ENCODE measurements at places on chromosomes 16 and 17.

DNA sequence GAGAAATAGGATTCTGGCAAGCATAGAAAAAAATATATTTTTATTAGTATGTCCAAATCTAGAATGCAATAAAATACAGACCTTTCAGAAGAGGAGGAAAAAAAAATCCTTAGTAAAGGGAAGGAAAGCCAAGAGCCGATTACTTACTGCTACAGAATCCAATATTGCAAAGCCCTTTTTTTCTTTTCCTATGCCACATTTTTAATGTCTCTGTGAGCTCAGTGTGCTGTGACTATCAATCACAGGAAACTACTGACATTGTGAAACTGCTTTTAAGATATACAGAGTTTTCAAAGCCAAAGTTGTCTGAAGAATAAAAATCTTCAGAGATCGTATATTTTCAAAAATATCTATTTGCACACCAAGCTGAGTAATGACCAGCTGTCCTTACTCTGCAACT, 120.4 kb downstream of the CHD9NB start:
- DNase-seq = no peak

- no peak for DNase-seq
These were observed 23.9 kb upstream of the MEAK7 start for GRCh38 chr16:84528322-84528721.

- DNase-seq = no peak
These were observed 38.8 kb upstream of the HS3ST3A1 start for GRCh38 chr17:13640551-13640950.

DNA sequence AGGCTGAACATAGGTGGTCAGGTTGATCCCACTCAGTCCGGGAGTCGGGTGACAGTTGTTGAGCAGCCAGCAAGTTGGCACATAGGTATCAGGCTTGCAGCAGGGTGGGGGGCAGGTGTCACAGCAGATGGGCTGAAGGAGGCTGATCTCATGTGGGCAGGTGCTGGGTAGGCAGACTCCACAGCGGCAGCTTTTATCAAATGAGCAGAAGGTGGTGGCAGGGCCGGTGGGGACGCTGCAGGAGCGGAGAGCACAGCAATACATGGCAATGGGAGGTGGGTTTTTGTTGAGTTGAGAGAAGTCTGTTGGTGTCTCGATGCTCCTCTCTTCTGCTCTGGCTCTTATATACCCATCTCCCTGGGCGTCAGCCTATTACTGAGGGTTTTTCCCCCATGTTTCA, at the start of gene KRTAP3-1:
TSS of gene KRTAP3-1 (minus strand) at position 318 of the 400 bp plus-strand sequence. CDS start at position 264, 54 bp downstream.
- peak; percentile 44 for DNase-seq

- DNase-seq = peak; percentile 37
These were observed 1.7 kb downstream of the MT2A start for GRCh38 chr16:56610017-56610608.

- DNase-seq = peak; percentile 72
These were observed at the start of gene USP43 for GRCh38 chr17:9644910-9645751. USP43 (plus strand) TSS chr17:9645517; CDS start chr17:9645633, 116 bp downstream.

- no peak for DNase-seq
These were observed 89.9 kb downstream of the NDE1 start for GRCh38 chr16:15739950-15740349.

GRCh38 chr17:7141824-7142223, 27.2 kb upstream of the ASGR2 start:
- DNase-seq = no peak

- DNase-seq = no peak
These were observed 15.3 kb upstream of the FZD2 start for GRCh38 chr17:44541884-44542581.

- no peak for DNase-seq
These were observed 64.4 kb downstream of the KSR1 start for GRCh38 chr17:27520491-27521185.

GRCh38 chr17:74123866-74124444, 79.5 kb upstream of the RPL38 start:
- no peak for DNase-seq

- DNase-seq = no peak
These were observed 315.4 kb downstream of the MAP2K6 start for GRCh38 chr17:69729944-69730343.

- no peak for DNase-seq
These were observed 10.3 kb upstream of the HAS3 start for GRCh38 chr16:69095193-69095592.

- DNase-seq = no peak
These were observed 47.3 kb downstream of the MYOCD start for GRCh38 chr17:12712941-12713340.

- DNase-seq = no peak
These were observed 21.7 kb upstream of the USP36 start for GRCh38 chr17:78862073-78863023.

GRCh38 chr17:281365-281999, 71.1 kb downstream of the RPH3AL start:
- no peak for DNase-seq

GRCh38 chr16:78562650-78563049, 463.2 kb downstream of the WWOX start:
- no peak for DNase-seq

GRCh38 chr16:35743101-35743692, 2283.8 kb downstream of the TP53TG3F start:
- no peak for DNase-seq

DNA sequence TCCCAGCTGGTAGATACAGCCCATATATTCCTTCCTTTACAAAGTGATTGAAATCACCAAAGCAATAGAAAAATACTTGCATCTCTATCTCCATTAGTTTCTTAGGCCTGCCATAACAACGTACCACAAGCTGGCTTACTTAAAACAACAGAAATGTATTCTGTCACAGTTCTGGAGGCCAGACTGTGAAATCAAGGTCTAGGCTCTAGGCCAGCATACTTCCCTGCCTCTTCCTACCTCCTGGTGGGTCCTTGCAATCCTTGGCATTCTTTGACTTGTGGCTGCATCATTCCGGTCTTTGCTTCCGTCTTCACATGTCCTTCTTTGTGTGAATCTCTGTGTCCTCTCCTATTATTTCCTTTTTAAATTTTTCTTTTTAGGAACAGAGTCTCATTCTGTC, 62.5 kb downstream of the ERCC4 start:
- no peak for DNase-seq

GRCh38 chr17:74116087-74116717, 87.3 kb upstream of the RPL38 start:
- no peak for DNase-seq

GRCh38 chr16:3490911-3491629, 4.2 kb downstream of the C16orf90 start:
- DNase-seq = peak; percentile 34

- DNase-seq = no peak
These were observed 71.0 kb downstream of the COPRS start for GRCh38 chr17:31787857-31788570.

- no peak for DNase-seq
These were observed 139.8 kb upstream of the ELAC2 start for GRCh38 chr17:13157656-13158055.

GRCh38 chr17:68706356-68706920, 105.3 kb upstream of the FAM20A start:
- no peak for DNase-seq

DNA sequence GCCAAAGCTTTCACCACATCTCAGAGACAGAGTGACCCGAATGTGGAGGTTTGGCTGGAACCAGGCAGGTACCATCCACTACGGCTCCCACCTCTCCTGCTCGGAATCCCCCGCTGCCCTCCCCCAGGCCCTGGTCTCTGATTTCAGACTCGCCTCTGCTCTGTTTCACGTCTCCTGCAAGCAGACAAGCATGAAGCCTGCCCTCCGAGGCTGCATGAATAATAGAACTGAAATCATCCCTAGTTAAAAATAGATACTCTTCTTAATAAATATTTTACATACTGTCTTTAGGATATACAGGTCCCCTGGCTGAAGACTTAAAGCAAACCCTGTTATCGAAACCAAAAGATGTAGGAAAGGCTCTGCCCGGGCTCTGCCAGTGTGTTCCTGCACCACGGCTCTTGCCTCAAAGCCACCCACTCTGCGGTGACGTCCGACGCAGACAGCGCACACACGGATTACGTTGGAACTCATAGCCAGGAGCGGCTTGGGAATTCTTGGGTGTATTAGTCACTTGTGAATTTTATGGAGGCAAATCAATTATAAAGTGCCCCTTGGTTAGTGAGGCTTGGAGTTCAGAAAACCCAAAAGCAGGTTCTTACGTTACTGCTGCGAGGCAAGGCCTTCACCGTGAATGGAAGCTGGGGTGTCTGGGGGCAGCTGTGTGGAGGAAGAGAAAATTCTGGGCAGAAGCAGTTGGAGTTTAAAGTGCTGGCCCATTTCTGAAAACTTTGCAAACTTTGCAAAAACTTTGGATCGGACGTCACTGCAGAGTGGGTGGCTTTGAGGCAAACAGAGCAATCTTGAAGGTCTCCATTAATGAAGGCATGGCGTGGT, 25.6 kb upstream of the NPTX1 start:
- no peak for DNase-seq

DNA sequence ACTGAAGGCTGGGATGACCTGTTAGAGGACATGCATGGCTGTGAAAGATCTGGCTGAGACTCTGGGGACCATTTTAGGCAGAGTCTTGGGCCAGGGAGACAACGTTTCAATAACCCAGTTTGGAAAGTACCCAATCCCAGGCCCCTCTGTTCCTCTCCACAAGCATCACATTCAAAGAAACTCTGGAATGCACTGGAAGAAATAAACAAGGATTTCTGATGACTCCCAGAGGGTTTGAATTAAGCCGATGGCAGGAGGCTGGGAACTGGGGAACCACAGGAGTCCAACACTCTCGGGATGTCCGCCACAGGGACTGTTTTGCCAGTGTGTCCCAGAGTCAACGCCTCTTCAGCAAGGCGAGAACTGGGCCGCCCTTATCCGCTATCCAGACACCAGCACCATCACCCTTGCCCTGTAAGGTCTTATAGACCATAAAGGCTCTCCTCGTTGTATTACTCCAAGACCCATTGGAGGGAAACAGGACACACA, 3.3 kb downstream of the PMP22 start:
- DNase-seq = no peak

GRCh38 chr16:20402651-20403050, 1.9 kb downstream of the PDILT start:
- DNase-seq = no peak

DNA sequence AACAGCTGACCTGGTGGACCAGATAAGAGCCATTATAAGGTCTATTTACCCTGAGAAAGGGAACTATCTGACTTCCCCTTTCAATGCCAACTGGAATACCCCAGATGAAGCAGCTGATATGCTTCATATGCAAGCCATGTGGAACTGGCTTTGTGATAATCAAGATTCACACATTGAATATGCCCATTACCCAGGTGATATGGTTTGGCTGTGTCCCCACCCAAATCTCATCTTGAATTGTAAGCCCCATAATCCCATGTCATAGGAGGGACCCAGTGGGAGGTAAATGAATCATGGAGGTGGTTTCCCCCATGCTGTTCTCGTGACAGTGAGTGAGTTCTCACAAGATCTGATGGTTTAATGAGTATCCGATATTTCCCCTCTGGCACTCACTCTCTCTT, 42.1 kb downstream of the IKZF3 start:
- DNase-seq = no peak

DNA sequence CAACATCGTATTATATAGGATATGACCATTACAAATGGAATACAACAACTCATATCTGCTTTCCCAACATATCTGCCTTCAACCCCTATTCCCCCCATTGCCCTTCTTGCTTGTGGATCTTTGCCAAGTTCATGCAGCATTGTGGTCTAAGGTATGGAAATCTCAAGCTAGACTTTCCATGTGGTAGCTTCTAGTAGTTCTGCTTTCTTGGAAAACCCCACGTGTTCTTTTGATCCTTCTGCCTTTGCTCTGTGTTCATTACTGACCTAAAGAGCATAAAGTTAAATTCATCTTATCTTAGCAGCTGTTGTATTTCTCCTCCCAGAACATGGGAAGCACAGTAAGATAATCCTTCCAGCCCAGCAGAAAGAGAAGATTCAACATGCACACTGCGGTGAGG, 202.0 kb upstream of the SALL1 start:
- DNase-seq = no peak

DNA sequence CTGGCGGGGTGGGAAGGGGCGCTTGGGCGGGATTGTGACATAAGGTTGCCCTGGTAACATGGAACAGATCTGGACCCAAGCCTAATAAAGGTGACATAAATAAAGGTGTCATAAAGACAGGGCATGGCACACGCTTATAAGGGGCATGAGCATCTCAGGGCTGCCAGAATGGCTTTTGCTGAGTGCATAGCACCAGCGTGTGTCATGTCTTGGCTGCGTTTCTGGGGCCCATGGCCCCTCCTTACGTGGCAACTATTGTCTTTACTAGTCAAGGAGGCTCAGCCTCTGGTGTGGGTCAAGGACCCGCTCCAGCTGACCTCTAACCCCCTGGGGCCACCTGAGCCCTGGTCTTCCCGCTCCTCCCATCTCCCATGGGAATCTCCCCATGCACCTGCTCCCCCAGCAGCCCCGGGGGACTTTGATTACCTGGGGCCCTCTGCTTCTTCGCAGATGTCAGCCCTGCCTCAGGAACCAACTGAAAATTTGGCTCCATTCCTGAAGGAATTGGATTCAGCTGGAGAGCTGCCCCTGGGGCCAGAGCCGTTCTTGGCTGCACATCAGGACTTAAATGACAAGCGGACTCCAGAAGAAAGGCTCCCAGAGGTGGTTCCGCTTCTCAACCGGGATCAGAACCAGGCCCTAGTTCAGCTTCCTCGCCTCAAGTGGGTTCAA, 13.9 kb downstream of the LRRC37B start:
- DNase-seq = no peak

GRCh38 chr17:4893272-4893671, 6.1 kb upstream of the C17orf107 start:
- no peak for DNase-seq

- no peak for DNase-seq
These were observed 748 bp downstream of the ATF7IP2 start for GRCh38 chr16:10386517-10387100.

- DNase-seq = peak; percentile 28
These were observed 70.5 kb downstream of the RBBP6 start for GRCh38 chr16:24609740-24610415.

GRCh38 chr17:44911133-44912001, 3.9 kb downstream of the GFAP start:
- peak; percentile 72 for DNase-seq

DNA sequence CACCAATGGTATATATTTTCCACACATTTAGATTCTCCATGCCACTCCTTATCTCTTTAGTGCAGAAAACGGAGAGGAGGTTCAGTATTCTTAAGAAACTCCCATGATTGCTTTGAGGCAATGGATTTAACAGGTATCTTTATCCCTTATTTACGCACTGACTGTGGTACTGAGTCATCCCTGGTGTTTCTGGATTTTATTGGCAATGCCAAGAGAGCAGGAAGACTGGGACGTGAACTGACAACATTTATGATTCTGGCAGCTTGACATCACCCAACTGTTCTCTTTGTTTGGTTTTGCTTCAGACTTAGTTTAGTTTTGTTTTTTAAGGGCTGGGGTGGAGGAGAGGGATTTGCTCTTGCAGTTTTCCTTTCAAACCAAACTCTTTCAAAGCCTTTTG, 131.4 kb downstream of the WWOX start:
- no peak for DNase-seq
